Endothelial cell (in vitro differentiated cells): ENCODE measurements at places on chromosomes 13 and 19. TPM values are rescaled to one million over a fixed set of nuclear protein-coding genes. Genes with fewer than 3 reads are reported as not detected.
A peak's percentile ranks its signal among the peaks of the same experiment; 100 is the strongest.

- no peak for DNase-seq
These were observed 31.7 kb downstream of the ACTL9 start for GRCh38 chr19:8666814-8667405.

CD37 gene
- total RNA-seq: not detected

- no peak for DNase-seq
These were observed 118.3 kb upstream of the STARD13 start for GRCh38 chr13:33403807-33404362.

- peak; percentile 56 for DNase-seq
These were observed 4.4 kb upstream of the SBK3 start for GRCh38 chr19:55549500-55550320.

DNA sequence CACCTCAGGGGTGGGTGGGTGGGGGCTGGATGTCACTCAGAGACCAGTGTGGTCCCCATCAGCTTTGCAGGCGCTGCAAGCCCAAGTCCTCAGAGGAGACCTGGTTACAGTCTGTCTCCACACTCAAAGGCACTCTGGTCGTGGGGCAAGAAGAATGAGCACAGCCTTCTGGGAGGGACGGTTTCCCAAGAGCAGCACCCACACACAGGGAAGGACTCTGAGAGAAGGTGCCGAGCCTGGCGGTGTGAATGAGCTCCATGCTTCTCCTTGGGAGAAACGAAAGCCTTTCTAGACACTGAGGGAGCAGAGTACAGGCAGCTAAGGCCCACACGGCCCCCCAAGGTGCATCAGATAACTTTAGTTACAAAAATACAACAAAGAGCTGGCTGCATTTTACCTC lies 473.6 kb downstream of the FOXO1 start:
- no peak for DNase-seq

DNA sequence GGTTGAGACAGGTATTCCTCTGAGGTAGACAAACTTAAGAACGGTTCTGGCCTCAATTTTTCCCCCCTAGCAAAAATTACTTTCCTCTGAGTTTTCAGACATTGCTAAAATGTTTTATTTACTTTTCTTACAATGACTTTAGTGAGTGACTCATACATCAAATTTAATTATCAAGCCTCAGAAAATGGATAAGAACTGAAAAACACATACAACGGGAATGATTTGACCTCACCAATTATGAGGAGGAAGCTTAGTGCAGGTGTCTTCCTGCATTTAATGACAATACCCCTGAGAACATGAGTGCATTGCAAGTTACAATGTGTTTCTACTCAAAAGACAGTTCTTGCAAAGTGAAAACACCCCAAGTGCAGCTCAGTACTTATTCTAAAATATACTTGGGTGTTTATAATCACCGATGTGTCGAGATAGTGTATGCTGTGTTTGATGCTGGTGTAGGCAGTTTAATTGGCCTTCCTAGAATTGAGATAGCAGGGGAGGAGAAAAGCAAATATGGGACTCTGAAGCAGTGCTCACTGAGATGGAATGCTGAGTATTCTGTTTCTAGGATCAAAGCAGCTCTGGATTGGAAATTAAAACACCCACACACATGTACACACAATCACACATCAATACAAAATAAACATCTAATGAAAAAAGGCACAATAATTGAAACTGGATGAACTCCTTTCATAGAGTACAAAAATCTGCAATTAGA lies 189.5 kb upstream of the SLC10A2 start:
- DNase-seq: no peak

KLK13 gene
- 0.67 TPM for total RNA-seq

DNA sequence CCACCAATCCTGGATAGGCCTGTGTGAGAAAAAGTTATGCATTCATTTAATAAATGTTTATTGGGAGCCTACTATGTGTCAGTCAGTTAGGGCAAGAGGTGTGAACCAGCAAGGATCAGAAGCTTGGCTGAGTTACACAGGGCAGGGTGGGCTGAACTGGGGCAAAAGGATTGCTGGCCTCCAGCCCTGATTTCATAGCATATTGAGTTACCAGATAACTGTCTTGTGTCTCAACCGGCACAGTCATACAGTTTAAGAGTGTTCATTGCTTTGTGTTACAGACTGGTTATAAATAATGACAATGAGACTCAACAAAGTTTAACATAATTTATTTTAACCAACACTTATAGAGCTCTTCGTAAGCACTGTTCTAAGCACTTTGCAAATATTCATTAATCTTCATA lies 253.8 kb downstream of the DLEU7 start:
- no peak for DNase-seq

- no peak for DNase-seq
These were observed 212.1 kb downstream of the KCNRG start for GRCh38 chr13:50227361-50227760.

DNA sequence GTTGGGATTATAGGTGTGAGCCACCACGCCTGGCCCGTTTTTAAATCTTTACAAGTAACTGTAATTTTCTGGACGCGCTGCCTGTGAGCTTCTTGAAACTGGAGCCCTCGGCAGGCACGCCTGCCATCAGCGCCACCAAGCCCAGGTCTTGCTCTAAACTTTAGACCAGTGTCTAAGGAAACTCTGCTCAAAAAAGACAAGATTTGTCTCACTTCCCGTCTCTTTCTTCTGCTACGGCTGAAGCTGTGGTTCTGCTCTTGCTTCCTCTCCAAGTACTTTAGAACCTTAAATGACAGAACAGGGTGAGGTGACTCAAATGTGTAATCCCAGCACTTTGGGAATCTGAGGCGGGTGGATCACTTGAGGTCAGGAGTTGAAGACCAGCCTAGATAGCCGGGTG lies 24.9 kb downstream of the RCN3 start:
- no peak for DNase-seq

RNF225 gene
- total RNA-seq: not detected

GRCh38 chr19:47133021-47133471 lies 2.4 kb downstream of the SAE1 start:
- DNase-seq: no peak

CRLF1 gene
- total RNA-seq: 0.74 TPM

- DNase-seq: no peak
These were observed 10.1 kb upstream of the SHD start for GRCh38 chr19:4268816-4269430.

- peak; percentile 90 for DNase-seq
These were observed 21.8 kb downstream of the OLFM2 start for GRCh38 chr19:9914315-9915207.

NALCN gene
- total RNA-seq: not detected

PSG2 gene
- total RNA-seq: not detected

GRCh38 chr13:20174656-20175405 lies 14.0 kb upstream of the GJA3 start:
- no peak for DNase-seq

KLK4 gene
- not detected for total RNA-seq

DNA sequence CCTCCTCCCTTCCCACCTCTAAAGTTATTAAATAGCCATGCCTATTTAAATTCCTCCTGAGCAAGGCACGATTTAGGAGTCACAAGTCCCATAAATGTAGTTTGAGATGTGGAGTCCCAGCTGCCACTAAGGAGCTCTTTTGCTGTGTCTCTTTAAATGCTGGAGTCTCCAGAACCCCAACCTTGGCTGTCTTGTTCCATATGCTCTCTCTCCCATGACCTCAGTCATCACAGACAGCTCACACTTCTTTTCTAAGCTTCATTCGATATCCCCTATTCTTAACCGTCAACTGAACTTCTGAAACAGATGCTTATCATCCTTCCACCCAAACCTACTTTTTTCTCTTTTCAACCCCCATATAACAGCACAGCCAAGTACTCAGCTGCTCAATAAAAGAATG lies 197.1 kb downstream of the VWA8 start:
- no peak for DNase-seq

DNA sequence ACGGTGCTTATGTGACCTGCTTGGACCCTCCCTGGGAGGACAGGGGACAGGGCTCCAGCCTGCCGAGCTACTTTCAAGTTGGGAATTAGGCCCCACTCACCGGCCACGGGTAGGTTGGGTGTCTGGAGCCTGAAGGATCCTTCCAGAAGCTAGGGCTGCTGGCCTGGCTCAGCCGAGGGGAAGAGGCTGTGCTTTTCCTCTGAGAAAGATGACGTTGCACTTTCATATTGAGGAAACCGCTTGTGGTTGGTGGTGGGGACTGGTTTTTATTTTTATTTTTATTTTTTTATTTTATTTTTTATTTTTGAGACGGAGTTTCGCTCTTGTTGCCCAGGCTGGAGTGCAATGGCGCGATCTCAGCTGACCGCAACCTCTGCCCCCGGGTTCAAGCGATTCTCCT lies at the start of gene TMEM150B:
TSS of gene TMEM150B (minus strand) at position 170 of the 400 bp plus-strand sequence. CDS start 4,305 bp downstream, outside the sequence.
- DNase-seq: no peak

ZNF577 gene
- 9.3 TPM for total RNA-seq

- peak; percentile 65 for DNase-seq
These were observed 50.3 kb upstream of the SIN3B start for GRCh38 chr19:16778796-16779411.

CABP5 gene
- not detected for total RNA-seq

- no peak for DNase-seq
These were observed 11.3 kb downstream of the DPY19L3 start for GRCh38 chr19:32416749-32417456.

SNAPC2 gene
- total RNA-seq: 13.5 TPM

GRCh38 chr13:39210961-39211534 lies 172.8 kb downstream of the NHLRC3 start:
- DNase-seq: no peak

DNA sequence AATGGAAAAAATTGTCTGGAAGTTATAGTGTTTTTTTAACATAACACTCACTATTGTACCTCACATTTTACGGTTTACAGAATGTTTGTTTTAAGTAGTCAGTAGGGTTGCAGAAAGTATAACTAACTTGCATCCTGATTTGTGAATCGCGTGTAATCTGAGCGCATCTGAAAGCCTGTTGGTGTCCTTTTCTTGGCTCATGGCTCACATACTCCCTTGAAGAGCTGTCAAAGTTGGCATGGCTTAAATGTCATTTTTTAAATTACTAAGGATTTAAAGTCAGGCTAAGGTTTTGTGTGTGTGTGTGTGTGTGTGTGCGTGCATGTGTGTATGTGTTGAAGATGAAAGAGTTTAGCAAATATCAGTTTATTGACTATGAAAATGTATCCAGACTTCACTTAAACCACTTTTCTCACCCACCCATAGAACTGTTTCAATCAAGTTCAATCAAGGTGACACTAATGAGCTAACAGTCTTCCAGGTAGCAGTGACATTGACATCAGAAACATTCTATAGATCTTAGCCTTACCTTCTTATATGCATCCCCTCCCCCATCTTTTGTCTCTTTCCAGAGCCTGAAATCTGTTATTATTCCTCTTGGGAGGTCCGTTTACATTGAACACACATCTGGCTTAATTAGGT lies 480.4 kb upstream of the SGCG start:
- DNase-seq: no peak

GRCh38 chr19:45151821-45152503 lies 8.8 kb downstream of the NKPD1 start:
- DNase-seq: no peak

DNA sequence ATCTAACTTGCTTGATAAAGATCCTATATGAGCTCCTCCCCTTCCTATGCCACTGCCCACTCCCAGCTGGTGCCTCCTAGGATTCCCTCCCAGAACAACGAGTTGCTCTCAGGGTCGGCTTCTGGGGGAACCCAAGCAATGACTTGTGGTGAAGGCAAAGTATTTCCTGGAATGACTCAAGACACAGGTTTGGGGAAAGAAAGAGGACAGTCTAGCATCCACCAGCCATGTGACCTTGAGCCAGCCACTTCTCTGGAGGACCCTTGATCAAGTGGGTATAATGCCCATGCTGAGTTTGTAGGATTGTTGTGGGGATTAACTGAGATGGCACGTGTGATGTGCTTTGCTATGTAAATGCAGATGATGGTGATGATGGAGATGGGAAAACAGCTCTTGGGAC lies 33.0 kb downstream of the MBD3L2B start:
- DNase-seq: no peak

ZNF600 gene
- total RNA-seq: 6.6 TPM

CYP2A6 gene
- total RNA-seq: not detected

GRCh38 chr19:48818234-48818820 lies 7.5 kb upstream of the BCAT2 start:
- no peak for DNase-seq

DNA sequence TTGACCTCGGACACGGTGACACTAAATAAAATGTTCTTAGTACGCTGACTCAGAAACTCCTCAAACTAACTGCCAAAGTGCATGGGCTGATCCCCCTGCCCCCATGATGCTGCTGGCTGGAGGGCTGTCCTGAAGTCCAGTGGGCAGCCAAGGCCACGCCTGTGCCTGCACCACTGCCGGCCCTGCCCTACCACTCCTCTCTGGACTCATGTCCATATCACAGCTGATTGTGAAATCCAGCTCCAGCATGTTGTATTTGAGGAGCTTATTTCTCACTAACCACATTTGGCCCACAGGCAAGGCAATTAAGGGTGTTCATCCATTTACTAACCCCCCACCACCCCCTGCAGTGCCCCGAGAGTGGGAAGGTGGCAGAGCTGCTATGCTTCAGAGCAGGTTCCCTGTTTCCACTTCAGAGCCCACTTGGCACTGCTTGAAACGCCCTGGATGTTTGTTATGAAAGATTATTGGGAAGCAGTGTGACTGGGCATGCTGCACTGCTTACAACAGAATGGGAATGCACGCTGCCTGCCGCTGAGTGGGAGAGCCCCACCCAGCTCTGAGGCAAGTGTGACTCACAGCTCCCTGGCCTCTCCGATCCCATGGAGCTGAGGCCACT lies 114.0 kb downstream of the UQCRFS1 start:
- no peak for DNase-seq

- no peak for DNase-seq
These were observed 52.7 kb downstream of the VAV1 start for GRCh38 chr19:6825076-6825774.

NOP53 gene
- total RNA-seq: 324 TPM

ZNF837 gene
- 4.5 TPM for total RNA-seq

- no peak for DNase-seq
These were observed 26.4 kb downstream of the CDK8 start for GRCh38 chr13:26280295-26280694.

DNA sequence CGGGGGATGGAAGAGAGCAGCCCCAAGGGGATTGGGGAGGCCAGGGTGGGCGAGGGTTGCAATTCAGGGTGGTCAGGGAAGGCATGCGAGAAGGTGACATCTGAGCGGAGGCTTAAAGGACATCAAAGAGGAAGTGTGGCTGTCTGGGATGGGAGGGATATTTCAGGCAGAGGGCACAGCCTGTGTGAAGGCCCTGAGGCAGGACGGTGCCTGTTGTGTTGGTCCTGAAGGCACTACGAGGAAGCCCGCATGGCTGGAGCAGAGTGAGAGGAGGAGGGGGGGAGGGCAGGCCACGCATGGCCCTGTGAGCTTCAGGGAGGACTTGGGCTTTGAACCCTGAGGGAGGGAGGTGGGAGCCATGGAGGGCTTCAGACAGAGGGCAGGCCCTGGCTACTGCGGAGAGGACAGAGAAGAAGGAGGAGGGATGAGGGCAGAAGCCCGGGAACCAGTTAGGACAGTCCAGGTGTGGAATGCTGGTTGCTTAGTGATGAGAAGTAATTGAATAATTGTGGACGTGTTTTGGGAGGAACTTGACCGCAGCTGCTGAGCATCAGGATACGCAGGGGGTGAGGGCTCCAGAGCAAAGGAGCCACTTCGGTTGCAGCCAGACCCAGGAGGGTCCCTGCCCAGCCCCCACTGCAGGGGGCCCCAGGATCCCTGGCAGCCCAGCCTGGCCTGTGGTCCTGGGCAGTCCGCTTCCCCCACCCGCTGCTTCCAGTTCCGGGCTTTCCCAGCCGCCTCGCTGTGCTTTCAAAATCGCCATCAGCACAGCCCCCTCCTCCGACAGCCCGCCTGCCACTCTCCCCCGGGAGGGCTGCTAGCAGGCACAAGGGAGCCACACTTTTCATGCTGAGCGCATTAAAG lies 6.2 kb downstream of the TLE6 start:
- peak; percentile 54 for DNase-seq
